ENCODE measurements at places on chromosomes 3 and 15. TPM values are rescaled to one million over a fixed set of nuclear protein-coding genes. Genes with fewer than 3 reads are reported as not detected.

DNA sequence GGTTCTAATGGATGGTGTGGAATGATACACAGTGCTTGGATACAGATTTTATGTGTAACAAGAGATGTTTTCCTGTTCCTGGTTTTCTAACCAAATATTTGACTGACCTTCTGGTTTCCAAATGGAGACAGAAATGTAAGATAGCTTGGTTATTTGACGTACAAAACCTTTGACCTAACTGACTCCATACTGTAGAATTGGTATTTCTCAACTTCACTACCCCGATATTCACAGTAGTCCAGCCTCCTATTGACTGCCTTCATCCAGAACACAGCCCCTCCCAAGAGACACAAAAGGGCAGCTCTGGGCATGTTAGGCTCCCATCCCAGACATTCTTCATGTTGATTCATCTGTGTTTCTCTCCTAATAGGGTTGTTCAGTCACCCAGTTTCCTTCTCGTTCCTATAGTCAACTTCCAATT, 33.4 kb downstream of the MYO1E start:
- no peak for DNase-seq

DNA sequence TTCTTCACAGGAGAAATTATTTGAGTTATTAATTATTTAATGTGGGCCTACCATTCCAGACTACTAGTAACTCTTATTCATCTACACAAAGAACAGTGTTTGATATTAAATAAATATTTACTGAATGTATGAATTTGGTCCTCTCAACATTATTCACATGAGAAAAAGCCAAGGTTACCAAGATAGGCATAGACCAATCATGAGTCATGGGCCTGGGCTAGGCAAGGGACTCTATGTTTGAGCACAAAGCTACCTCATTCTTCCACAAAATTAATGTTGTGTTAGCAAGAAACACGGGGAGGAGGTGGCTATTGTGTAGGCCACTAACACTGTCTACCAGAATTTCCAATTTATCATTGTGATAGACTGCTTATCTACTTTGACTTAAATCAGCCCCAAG, 115.7 kb downstream of the SERPINI1 start:
- no peak for DNase-seq

DNA sequence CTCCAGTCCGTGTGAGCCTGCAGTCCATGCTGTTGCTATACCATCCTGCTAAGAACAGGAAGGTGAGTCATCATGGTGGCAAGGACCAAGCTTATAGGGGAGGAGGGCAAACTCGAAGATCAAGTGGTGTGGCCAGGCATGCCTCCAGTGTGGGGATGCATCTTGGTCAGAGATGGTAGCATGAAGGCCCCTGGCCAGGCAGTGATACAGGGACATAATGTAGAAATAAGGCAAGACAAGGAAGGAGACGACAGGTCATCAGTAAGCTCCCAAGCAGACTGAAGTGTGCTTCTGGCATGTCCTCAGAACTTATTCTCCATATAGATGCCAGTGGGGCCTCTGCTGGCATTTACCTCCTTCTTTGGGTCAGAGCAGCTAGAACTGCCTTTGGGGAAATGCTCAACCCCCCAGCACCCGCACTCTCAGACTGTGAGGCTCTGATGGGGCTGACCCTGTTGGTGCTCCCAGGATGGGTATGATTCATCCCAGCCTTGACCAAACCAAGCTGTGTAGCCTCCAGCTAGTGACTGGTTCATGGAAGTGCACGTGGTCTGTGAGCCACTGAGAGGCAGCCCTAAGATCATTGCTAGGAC, 52.5 kb upstream of the ATP2B2 start:
- DNase-seq, result no peak

GRCh38 chr15:70219966-70220365, 122.2 kb upstream of the TLE3 start:
- DNase-seq, result no peak

DNA sequence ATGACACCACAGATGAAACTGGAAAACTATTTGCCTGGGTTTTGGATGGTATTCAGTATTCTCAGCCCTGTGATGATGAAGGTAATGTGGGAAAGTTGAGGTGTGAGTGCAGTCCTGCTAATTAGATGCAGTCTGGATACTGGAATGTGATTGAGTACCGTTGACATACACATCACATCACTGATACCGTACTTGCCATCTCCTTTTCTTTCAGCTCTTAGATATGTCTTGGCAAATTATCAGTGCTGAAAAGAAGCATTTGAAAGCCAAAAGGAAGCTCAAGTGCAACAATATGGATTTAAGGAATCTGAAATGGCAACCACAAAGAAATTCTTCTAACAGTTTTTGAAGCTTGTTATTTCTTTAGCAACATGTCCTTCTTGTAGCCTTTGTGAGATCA, 381.4 kb upstream of the TGFBR2 start:
- no peak for DNase-seq

DNA sequence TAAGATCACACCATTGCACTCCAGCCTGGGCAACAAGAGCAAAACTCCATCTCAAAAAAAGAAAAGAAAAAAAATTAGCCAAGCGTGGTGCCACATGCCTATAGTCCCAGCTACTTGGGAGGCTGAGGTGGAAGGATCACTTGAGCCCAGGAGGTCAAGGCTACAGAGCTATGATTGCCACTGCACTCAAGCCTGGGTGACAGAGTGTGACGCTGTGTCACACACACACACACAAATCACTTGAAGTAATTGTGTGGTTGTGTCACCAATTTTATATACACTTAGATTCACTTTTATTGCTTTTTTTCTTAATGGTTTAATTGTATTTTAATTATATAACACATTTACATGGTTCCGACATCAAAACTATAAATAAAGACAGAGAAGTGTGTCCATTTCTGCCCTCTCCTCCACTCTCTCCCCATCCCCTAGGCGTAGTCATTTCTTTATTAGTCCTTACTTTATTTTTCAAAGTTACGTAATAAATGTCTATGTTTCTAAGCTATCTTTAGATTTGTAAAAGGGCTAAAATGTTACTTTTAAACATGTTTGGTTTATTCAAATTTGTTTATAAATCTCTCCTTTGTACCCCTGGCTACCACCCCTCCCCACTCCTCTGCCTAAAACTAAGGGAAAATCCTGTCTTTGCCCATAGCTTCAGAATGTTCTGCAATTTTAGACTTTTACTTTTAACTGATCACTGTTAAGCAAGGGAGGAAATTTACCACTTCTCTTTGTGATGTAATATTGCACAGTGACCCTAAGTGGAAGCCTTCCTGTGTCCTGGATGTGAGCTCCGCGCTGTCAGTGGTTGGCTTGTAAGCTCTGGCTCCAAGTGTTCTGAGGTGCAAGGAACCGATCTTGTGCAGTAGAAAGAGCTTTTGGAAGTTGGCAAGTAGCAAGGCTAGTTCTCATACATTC, 10.8 kb upstream of the VILL start:
- no peak for DNase-seq

The CD96 gene
- total RNA-seq, result 0.42 TPM

GRCh38 chr3:22671848-22672247, 531.3 kb upstream of the UBE2E2 start:
- DNase-seq, result no peak

GRCh38 chr3:78846718-78847117, 921.1 kb downstream of the ROBO1 start:
- DNase-seq, result no peak

The PP2D1 gene
- total RNA-seq, result not detected

The ITIH1 gene
- 0.37 TPM for total RNA-seq

DNA sequence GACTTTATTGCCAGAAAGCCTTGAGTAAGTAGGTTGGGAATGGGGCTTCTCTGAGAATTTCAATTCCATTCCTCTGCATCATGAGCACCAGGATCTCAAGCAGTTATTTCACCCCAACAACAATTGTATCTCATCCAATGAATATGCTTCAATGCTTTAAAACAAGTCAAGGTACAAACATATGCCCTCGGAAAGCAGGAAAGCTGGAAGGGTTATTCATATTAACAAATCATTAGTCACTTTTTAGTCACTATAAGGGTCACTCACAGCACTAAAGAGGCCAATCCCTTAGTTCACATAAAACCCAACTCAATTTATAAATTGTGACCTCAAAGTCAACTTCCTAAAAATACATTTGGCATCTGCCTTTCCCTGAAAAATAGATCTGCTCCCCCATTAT, 16.2 kb downstream of the MB21D2 start:
- no peak for DNase-seq

The SLC28A2 gene
- total RNA-seq, result not detected

DNA sequence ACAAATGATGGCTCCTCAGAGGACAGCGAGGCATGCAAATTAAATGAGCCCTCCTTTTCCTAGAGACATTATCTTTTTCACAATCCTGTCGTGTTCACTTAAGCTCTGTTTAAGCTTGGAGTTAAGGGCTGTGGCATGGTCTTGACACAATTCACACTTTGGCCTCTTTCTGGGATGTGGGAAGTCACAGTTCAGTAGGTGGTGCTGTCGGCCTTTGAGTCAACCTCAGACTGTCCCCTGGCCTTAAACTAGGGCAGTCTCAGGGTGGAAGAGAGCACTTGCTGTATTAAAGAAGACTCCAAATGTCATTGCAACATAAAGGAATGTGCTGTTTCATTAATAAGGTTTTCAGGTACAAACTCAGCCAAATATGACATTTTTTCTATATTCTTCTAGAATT, 351.0 kb downstream of the MCTP2 start:
- peak; percentile 18 for DNase-seq

GRCh38 chr3:196650740-196651311, 11.3 kb downstream of the NRROS start:
- no peak for DNase-seq

The GOLGA8J gene
- not detected for total RNA-seq

DNA sequence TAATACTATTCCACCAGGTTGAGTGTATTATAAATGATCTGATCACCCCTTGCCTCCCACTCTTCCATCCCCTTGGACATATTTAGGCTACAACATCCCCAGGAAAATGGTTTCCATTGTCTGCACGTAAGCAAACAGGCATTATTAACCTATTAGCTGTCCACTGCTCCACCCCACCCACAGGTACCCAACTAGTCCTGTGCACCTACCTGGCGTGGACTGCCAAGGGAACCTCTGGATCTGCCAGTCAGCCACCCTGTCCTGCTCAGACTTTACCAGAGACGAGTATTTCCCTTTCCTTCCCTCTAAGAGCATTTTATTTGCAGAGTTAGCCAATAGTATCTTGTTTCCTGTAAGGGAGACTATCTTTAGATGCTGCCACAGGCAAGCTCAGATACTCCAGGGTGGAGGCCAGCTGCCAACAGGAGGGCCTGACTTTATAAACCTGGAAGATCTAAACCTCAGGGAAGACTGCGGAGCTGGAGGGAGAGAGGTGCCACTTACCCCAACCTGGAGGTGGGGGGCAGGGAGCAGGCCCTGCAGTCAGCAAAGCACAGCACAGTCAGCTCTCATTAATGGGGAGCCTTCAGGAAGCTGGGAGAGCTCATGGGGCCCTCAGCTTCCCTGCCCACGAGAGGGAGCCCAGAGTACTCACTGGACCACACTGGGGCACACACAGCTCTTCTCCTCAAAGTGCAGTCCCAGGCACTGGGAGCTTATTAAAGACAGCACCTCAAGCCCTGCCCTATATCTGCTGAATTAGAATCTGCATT, at the start of gene CX3CR1:
Gene CX3CR1, minus strand, starts transcription at position 292 of the 773 bp plus-strand sequence. CDS start 13,527 bp downstream, outside the sequence.
- DNase-seq, result no peak

GRCh38 chr3:123376451-123377242, 72.2 kb downstream of the ADCY5 start:
- DNase-seq, result no peak

GRCh38 chr15:41513506-41514227, at the start of gene LTK:
Gene LTK, minus strand, starts transcription at chr15:41513827. Its CDS starts 118 bp downstream, at chr15:41513709.
- peak; percentile 65 for DNase-seq
